ENCODE measurements at places on chromosomes 2 and 18.

- DNase-seq: no peak
Observed at GRCh38 chr2:120576509-120577474, 158.9 kb upstream of the GLI2 start.

DNA sequence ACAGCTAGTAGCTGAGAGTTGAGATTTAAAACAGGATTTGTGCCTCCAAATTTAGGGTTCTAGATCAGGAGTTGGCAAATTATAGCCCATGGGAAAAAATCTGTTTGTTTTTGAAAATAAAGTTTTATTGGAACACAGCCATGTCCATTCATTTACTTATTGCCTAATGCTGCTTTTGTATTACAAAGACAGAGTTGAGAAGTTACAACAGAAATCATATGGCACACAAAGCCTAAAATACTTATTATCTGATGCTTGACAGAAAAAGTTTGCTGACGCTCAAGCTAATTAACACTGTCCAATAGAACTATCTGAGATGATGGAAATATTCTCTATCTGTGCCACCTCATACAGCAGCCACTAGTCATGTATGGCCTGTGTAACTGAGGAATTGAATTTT is 229.1 kb upstream of the RASGRP3 start:
- no peak for DNase-seq

DNA sequence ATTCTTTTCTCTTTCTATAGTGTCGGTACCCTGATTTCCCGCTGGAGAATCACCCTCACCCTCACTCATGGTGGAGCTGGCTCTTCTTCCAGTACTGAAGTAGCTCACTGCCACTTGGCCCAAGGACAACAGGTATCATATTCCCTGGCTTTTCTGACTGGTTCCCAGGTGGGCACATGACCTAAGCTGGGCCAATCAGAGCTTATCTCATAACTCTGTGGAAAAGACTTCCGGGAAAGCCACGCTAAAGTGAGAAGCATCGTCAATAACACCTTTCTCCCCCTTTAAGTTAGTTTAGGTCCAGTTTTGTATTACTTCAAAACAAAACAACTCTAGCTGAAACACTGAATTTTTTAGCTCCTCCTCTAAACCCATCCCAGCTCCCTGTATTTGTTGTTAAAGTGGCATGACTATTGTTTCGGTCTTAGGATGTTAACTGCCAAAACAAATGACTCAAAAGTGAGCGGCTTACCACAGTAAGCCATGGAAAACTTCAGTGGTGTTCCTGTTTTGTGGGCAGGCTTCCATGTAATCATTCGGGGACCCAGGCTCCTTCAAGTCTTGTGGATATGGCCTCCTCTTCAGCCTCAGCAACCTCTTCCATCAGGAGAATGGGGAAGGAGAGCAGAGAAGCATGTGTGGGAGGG is 137.4 kb upstream of the DLX2 start:
- DNase-seq: no peak

- DNase-seq: no peak
Observed at GRCh38 chr18:62445386-62445917, 77.4 kb upstream of the ZCCHC2 start.

GRCh38 chr2:221337957-221338685 is 234.0 kb downstream of the EPHA4 start:
- DNase-seq: no peak

- no peak for DNase-seq
Observed at GRCh38 chr2:50597206-50597605, 434.7 kb downstream of the NRXN1 start.

DNA sequence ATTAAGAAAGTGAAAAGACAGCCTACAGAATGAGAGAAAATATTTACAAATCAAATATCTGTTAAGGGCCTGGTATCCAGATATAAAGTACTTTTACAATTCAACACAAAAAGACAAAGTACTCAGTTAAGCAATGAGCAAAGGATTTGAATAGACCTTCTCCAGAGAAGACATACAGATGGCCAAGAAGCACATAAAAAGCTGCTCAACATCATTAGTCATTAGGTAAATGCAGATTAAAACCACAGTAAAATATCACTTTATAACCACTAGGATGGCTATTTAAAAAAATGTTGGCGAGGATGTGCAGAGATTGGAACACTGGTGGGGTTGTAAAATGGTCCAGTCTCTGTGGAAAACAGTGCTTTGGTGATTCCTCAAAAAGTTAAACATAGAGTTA is 38.9 kb downstream of the RAB31 start:
- no peak for DNase-seq

- DNase-seq: no peak
Observed at GRCh38 chr2:68379184-68379708, 14.2 kb downstream of the PLEK start.

DNA sequence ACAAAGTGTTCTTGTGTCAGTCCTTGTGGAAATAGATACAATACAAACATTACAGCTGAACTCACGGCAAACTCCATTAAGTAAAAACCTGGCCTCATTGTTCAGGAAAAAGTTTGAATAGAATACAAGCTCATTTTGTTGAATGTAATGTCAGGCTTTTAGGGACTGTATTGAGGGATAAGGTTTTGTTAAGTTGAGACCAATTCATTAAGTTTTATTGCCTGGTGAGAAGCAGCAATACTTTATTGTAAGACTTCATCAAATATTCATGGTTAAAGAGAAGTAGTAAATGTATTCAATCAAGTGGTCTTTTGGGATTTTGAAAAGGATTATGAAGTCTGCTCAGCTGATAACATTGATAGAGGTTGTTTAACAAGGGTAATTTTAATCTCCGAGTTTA is 35.4 kb upstream of the METAP1D start:
- no peak for DNase-seq

DNA sequence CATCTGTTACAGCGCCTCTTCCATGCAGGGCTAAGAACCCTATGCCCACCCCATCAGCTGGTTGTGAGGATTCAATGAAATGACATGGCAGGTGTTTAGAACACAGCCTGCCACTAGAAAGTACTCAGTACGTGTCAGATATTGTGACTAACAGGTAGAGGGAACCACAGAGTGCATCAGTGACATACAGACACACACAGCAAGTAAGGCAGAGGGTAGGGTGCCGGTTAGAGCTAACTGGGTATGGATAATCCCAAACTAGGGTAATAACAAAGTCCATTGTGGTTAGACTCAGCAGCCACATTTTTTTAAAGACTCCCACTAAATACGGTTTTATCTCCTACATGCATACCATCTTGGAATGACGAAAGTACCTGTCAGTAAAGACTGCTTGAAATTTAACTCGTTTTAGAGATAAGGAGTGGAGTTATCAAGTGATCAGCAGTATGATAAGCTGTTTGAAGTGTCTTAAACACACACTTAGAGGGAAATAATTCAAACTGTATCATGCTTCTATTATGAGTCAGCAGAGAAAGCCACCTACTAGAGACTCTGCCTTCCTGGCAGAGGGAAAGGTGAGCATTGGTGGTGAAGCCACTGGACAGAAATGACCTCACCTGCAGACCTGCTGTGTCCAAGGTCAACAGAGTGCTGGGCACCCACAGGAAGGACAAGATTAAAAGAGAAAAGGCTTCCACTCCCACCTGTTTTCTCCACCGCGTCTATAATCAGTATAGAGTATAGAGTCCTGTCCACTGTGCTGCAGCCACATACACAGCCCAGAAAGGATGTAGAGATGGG is 20.6 kb downstream of the MPPE1 start:
- DNase-seq: no peak

DNA sequence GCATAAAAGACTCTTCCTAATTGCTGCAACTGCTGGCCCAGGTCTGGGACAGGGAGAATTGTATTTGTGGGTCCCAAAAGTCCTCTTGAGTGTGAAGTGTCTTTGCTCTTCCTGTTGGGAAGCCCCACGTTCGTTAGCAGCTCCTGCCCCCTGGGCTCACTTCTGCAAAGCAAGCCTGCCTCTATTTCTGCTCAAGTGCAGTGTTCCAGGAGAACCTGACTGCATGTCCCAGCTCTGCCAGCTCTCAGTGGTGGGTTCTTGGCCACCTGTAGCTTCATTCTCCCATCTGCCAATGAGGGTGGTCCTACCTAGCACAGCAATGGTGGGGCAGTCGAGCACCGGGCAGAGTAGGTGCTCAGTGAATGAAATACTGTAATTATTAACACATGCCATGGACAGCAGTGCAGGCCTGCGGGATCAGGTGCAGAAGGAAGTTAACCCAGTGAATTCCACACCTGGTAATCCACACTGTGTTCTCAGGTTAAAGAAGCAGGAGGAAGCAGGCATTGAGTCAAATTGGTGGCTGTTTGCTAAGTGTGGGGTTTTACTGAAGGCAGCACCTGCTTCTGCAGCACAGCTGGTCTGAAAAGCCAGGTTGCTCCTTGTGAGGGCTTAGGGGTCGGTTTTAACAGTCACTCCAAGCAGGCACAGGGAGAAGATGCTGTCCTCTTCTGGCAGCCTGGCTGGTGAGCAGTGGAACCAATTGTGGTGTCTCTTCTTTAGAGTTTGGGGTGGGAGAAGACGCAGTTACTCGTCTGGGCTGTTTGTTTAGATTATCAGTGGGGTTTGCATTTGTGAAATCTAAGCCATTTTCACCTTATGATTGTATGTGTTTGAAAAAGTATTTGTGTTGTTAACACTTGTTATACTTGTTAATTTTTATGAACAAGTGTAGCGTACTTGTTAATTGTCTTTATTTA is 54.3 kb downstream of the DGKD start:
- DNase-seq: no peak

DNA sequence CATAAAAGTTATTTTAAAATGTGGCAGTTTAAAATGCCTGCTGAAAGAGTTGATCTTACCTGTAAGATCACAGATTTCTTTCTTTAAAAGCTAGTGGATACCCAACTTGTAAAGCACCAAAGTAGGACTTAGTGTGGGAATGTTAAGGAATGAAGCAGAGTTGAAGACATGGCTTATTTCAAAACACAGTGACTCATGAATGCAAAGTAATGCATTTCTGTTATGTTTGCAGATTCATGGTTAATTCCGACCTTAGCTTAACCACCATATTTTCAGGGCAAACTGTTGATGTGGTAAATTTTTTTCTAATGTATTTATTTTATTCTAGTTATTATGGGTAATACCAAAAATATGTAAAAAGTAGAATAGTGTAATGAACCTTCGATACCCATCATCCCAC is 206.8 kb upstream of the FOSL2 start:
- DNase-seq: no peak

DNA sequence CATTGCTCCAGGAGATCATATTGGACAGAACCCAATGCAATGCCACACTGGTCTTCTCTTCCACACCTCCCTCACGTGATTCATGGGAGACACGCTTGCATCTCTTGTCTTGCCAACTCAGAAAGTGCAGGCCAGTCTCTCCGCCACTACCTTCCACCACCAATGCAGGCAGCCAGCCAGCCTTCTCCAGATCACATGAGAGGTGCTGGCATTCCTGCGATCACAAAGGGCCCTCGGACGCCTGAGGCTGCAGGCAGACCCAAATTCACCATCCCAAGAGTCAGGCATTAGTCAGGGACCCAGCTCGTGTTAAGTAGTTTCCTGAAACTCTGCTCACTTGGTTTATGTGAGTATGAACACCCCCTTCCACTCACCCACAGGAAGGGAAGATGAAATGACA is 437.0 kb upstream of the ETAA1 start:
- no peak for DNase-seq

- DNase-seq: no peak
Observed at GRCh38 chr18:57640749-57641148, 19.1 kb upstream of the NARS1 start.

DNA sequence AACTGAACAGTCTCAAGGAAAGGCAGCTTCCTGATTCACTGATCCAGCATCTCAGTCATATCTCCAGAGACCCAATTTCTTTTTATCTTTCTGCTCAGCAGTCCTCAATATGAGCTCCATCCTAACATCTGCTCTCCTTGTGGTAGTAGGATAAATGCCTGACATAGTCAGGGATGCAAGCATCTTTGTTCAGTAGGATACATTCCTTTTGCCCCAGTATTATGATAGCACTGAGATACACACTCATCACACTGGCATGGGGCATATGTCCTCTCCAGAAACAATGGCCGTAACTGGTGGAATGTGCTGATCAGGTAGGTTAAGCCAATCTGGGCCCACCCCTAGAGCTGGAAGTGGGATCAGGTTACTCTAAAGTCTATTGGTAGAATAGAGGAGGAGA is 207.2 kb downstream of the ETAA1 start:
- DNase-seq: no peak

- DNase-seq: no peak
Observed at GRCh38 chr18:78903436-78904178, 76.0 kb upstream of the SALL3 start.

DNA sequence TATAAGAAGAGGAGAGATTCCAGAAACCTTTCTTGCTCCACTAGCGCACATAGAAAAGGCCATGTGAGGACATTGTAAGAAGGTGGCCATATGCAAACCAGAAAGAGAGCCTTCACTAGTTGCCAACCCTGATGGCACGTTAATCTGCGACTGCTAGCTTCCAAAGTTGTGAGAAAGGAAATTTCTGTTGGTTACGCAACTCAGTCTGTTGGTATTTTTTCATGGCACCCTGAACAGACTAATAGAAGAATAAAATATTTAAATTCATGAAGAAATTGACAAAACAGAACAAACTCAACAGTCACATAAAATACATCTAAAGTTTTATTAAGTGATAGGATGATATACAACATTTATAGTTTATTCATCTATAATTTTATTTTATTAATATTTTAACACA is 625.9 kb upstream of the NRXN1 start:
- no peak for DNase-seq

- no peak for DNase-seq
Observed at GRCh38 chr2:46954951-46955571, 39.5 kb upstream of the MCFD2 start.

DNA sequence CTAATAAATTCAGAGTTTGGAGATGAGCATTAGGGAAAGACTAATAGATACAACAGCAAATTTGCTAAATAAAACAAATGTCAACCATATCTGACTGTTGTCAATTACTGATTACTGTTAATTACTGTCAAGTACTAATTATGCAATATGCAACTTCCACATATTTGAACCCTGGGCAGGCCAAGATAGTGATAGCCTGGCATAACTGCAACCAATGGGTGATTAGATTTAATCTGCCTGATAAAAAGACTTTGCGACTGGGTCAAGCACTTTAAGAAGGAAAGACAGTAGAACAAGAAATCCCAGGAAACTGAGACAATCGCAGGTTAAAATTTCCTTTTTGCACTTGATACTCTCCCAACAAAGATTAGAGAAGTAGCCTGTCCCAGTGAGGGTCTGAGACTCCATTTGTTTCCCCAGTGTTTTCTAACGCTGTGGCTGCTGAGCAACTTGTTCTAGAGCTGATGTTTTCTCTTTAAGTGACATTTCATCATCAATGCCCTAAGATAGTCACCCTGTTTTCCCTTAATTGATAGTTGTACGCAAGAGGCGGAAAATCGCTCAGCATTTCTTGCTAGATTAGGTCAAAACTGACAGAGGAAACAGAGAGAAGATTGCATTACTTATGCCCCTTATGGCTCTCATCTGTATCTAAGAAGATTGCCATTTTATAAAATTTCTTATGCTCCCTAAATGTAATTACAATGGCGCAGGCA is 17.8 kb downstream of the ARHGAP15 start:
- no peak for DNase-seq

- DNase-seq: no peak
Observed at GRCh38 chr2:221529177-221529942, 42.7 kb downstream of the EPHA4 start.
